ENCODE measurements at places on chromosomes 11 and 22. TPM values are rescaled to one million over a fixed set of nuclear protein-coding genes. Genes with fewer than 3 reads are reported as not detected.

The API5 gene
- polyA plus RNA-seq: 28.2 TPM

The LRRC55 gene
- 0.03 TPM for polyA plus RNA-seq

The GRM5 gene
- polyA plus RNA-seq: not detected

The SPTY2D1 gene
- polyA plus RNA-seq: 2.4 TPM

The CALCA gene
- 2.2 TPM for polyA plus RNA-seq

The FSHB gene
- polyA plus RNA-seq: not detected

The GPHA2 gene
- 4.4 TPM for polyA plus RNA-seq

The OR51B2 gene
- polyA plus RNA-seq: not detected

The MCAT gene
- 13.0 TPM for polyA plus RNA-seq

The KRTAP5-5 gene
- not detected for polyA plus RNA-seq

The DDX17 gene
- polyA plus RNA-seq: 204 TPM

The BTBD10 gene
- polyA plus RNA-seq: 13.2 TPM

The NCR3LG1 gene
- 0.04 TPM for polyA plus RNA-seq

The OR5AN1 gene
- not detected for polyA plus RNA-seq

The NFAM1 gene
- 3.0 TPM for polyA plus RNA-seq

The MAP6 gene
- polyA plus RNA-seq: 9.0 TPM

The MCHR1 gene
- 0.23 TPM for polyA plus RNA-seq

The DMC1 gene
- polyA plus RNA-seq: 0.16 TPM

The CBX7 gene
- 62.0 TPM for polyA plus RNA-seq

The BAIAP2L2 gene
- polyA plus RNA-seq: 1.9 TPM

The OR8G1 gene
- polyA plus RNA-seq: not detected

The SCT gene
- polyA plus RNA-seq: 1.7 TPM

The H19 gene
- polyA plus RNA-seq: 10.1 TPM

The ALX4 gene
- not detected for polyA plus RNA-seq

The TMEM86A gene
- 2.4 TPM for polyA plus RNA-seq

The SHANK2 gene
- polyA plus RNA-seq: 0.30 TPM

The FOLR1 gene
- not detected for polyA plus RNA-seq

The HTR3A gene
- 2.9 TPM for polyA plus RNA-seq

The WBP2NL gene
- 1.3 TPM for polyA plus RNA-seq

The APLNR gene
- 10.8 TPM for polyA plus RNA-seq

The CDC42EP2 gene
- polyA plus RNA-seq: 13.4 TPM

The OR51B4 gene
- not detected for polyA plus RNA-seq

The BTG4 gene
- polyA plus RNA-seq: not detected

The OR52E8 gene
- polyA plus RNA-seq: not detected

The THRSP gene
- polyA plus RNA-seq: not detected

The ADAMTS15 gene
- polyA plus RNA-seq: 0.41 TPM

The ISX gene
- not detected for polyA plus RNA-seq

The XKR3 gene
- polyA plus RNA-seq: 0.09 TPM

The PKDREJ gene
- polyA plus RNA-seq: not detected

The ZNF280B gene
- polyA plus RNA-seq: 0.59 TPM

The SYTL2 gene
- polyA plus RNA-seq: 3.1 TPM

The TSGA10IP gene
- polyA plus RNA-seq: 0.06 TPM

The BACE1-AS gene
- polyA plus RNA-seq: 4.1 TPM

The SCN3B gene
- 0.09 TPM for polyA plus RNA-seq

The LRP5 gene
- 3.9 TPM for polyA plus RNA-seq

The TSSK2 gene
- 0.06 TPM for polyA plus RNA-seq

The SERPING1 gene
- 161 TPM for polyA plus RNA-seq

The GP1BB gene
- polyA plus RNA-seq: 4.2 TPM

The TMEM191B gene
- 0.83 TPM for polyA plus RNA-seq

The APOL5 gene
- not detected for polyA plus RNA-seq

The OR2AG2 gene
- polyA plus RNA-seq: not detected

The ART1 gene
- polyA plus RNA-seq: not detected

The NXPE2 gene
- not detected for polyA plus RNA-seq

The ATP5MG gene
- 178 TPM for polyA plus RNA-seq

Data from spleen (tissue), 13 donors.